Stimulated activated CD8-positive, alpha-beta memory T cell treated with anti-CD3 and anti-CD28 coated beads, Interleukin-4, amount 100 ng/mL, for 24 hours (primary cell): ENCODE measurements at places on chromosomes 11 and 22.

GRCh38 chr22:30637701-30638114 lies 2.1 kb downstream of the SLC35E4 start:
- no peak for DNase-seq

DNA sequence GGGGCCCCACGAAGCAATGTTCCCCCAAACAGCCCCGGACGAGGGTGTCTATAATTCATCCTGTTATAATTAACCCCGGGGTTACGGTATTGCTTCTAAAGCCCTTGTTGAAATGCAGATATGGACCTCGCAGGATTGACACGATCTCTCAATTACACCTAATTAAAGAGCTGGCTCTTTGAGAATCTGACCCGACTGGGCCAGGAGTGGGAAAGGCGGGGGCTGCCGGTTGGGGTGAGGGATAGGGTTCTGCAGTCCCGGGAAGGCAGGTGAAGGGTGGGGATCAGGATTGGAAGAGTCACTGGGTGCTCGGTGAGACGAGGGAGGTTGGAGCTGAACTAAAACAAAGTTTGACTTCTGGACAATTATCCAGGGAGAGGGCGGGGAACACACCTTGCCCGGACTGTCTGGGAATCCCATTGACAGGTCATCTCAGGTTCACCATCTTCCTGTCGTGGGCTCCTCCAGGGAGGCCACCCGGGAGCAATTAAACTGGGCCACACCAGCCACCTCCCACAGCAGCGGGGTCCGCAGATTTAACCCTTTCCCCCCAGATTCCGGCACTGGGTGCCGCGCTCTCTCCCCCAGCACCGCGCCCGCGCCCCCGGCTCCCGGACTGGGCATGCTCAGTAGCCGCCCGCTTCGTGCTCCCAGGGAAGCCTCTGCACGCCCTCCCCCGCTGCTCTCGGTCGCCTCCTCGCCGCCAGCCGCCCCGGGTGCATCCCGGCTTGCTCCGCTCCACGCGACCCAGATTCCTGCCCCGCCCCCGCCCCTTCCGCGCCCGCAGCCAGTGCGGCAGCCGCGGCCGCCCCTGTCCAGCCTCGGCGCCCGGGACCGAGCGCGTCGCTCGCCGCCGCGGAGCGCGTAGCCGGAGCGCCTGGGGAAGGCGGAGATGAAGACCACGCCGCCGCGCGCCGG lies at the start of gene ELMOD1:
ELMOD1 (plus strand) TSS at position 688 of the 918 bp plus-strand sequence. CDS start 27,043 bp downstream, outside the sequence.
- peak; percentile 14 for DNase-seq

DNA sequence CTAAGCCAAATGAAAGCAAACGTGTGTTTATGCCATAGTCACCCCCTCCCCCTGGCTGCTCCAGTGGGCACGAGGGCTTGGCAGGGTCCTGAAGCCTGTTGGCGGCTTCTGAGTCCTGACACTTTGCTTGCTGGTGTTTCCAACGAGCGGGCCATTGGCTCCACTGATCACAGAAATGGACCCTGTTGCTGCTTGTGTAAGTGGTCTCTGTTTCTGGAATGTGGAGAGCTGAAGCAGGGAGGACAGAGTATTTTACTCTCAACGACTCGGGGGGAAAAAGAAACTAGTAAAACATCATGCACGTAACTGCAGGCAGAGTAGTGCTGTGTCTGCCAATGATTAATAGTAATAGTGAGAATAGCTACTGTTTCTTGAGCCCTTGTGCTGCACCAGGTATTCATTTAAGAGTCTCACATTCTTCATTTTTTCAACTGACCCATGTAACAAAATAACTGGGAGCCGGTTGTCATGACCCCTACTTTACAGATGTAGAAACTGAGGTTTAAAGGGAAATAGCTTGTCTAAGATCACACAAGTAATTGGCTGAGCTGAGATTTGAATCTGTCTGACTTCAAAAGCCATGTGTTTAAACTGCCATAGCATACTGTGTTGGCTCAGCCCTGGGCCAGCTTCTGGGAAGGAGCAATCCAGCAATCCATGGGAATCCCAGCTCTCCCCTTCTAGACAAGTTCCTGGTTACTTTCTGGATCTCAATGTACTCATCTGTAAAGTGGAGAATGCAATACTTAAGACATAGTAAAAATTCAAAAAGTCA lies 526.7 kb downstream of the INSC start:
- no peak for DNase-seq

- DNase-seq = no peak
These were observed 311 bp downstream of the APBB1 start for GRCh38 chr11:6418557-6419008.
